Skin of body (tissue), 3 donors: ENCODE measurements at places on chromosomes 11 and 22. TPM values are rescaled to one million over a fixed set of nuclear protein-coding genes. Genes with fewer than 3 reads are reported as not detected.

DNA sequence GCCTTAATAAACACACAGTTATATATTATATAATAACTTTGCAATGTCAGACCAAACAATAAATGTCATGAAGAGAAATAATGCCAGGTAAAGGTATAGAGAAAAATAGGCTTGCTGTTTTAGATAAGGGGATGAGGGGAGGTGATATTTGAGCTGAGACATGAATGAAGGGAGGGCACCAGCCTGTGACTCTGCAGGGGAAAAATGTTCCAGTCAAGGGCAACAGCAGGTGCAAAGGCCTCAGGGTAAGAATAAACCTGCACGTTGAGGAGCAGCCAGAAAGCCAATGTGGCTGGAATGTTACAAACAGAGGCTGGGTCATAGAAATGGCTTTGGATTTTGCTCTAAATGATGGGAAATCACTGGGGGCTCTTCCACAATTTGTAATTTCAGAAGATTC is 519.6 kb downstream of the SOX6 start:
- no peak for DNase-seq

GRCh38 chr11:86182976-86183584 is 61.5 kb upstream of the EED start:
- no peak for DNase-seq

DNA sequence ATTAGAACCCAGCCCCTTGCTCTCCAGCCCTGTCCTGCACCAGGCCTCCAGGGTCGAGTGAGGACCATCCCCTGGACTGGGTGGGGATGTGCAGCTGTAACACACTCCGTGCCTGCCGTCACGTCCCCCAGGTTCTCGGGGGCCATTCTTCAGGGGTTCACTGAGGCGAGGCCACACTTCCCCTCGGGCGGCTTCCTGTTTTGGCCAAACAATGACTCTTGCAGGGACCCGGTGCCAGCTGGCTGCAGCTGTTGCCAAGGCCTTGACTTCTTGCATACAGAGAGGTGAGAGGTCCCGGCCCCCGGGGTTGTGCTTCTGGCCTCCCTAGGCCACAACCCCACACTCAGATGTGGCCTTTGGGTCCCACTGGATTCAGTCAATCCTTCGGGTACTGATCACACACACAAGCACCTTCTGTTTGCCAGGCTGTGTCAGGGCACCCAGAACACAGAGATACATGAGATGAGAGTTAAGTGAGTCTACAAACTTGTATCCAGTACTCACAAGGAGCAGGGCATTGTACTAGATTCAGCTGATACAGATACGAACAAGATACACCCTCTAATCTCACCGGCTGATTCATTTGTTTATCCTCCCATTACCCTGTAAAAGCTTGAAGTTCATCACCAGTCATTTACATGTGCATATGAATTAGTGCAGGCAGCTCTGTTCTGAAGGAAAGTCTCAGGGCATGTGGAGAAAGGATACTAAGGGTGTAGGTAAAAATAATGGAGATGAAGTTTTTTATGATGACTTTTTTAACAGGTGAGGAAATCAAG is 32.9 kb downstream of the LRRC32 start:
- no peak for DNase-seq

The MB gene
- total RNA-seq: 21.4 TPM

The PRSS23 gene
- 22.1 TPM for total RNA-seq

The SPTBN2 gene
- 73.2 TPM for total RNA-seq

The USP2 gene
- 7.0 TPM for total RNA-seq

DNA sequence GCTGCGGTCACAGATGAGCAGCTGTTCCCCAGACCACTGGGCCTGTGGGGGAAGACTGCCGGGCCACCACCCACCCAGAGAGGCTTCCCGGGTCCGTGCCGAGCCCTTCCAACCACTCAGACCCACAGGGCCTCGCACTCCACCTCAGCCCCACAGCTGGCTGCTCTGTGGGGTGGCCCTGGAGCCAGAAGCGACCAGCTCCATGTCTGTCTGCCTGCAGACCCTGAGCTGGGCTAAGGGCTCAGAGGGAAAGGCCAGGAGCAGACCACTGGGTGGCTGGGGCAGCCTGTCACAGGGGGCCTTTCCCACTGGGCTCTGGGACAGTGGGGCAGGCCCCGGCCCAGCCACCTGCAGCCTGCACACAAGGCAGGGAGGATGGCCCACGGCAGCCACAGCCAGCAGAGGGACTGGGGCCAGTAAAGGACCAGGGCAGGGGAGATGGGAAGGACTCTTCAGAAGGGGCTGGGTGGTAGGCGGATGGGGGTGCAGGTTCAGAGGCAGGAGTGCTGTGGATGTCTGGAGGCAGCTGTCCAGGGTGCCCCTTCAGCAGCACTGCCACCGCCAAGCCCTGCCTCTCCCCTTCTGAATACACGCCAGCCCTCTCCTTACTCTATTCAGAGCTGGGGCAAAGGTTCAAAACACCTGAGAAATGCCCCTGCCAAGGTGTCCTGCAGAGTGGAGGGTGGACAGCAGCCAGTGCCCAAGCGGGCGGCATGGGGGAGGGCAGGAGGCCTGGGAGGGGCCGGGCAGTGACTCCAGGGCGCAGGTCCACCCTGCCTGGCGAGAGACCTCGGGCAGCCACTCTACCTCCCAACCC is 32.2 kb downstream of the GNB1L start:
- no peak for DNase-seq

DNA sequence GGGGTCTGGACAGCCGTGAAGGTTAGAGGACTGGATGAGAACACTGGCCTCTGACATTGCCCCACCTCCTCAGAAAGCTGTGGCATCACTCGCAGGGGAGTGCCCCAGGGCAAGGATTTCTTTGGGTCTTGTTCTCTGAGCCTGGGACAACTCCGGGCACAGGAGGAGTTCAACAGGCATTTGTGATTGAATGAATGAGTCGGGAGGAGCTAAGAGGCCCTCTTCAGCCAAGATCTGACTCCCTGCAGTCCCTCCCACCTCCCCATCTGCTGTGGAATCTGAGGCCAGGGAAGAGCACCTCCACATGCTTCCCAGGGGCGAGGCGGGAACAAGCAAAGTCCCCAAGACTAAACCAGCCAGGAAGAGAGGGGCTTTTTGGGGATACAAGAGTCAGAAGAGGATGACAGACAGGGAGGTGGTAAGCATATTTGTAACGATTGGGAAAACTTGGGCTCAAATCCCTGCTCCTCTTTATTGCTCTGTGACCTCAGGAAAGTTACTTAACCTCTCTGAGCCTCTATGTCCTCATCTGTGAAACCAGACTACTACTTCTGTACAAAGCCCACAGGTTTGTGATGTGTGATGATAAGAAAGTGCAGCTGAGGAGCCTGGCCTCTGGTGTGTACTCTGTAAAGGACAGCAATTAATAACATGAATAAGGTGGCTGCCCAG is 6.4 kb downstream of the TP53I11 start:
- DNase-seq: no peak

GRCh38 chr11:9138612-9139579 is 47.5 kb upstream of the SCUBE2 start:
- DNase-seq: peak; percentile 24

DNA sequence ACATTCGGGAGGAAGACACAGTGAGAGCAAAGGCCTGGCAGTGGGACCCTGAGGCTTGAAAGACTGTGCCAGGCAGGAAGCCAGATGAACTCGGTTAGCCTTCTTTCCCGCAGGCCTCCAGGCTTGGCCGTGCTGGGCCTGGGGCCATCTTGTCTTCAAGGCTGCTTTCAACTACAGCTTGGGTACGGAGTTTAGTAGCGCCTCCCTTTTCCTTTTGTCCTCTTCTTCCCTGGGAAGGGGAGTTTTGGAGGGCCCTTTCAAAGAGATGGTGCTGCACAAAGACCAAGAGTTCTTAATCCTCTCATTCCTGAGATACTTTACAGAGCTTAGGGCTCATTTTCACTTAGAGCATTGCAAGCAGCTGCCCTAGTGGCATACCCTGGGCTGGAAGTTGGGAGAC is 87.5 kb downstream of the TP53I11 start:
- no peak for DNase-seq

The BTBD18 gene
- total RNA-seq: not detected

The FGF4 gene
- total RNA-seq: not detected

The HEPACAM gene
- 3.6 TPM for total RNA-seq

The NPAS4 gene
- total RNA-seq: 2.7 TPM

The CLDN5 gene
- total RNA-seq: 47.5 TPM

DNA sequence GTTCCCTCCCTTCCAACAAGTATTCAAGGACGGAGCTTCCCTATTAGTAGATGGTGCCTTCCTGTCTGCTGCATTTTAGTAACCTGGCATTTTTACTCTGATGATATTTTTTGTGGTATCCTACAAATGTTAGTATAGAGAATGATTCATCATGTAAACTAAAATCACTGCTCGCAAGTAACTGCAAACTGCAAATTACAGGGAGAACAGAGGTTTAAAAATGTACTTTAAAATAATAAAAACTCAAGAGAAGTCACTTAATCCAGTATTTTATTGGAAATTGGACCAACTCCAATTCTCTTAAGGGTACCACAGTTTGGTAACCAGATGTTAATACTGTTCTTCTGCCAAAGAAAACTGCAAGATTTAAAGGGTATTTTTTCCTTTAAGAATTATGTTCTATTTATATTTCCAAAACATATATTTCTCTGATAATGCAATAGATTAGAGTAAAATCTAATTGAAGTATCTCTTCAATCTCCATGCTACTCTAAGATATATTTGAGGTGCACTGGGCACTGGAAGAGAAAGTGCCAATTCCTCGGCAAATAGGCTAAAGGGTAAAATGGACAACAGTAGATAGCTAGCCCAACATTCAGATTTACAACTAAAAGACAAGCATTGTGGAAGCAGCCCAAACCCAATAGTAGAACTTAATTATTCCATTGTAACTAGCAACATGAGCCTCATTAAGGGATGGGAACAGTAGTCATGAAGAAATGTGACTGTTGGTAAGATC is 298.0 kb downstream of the TTC28 start:
- DNase-seq: no peak

DNA sequence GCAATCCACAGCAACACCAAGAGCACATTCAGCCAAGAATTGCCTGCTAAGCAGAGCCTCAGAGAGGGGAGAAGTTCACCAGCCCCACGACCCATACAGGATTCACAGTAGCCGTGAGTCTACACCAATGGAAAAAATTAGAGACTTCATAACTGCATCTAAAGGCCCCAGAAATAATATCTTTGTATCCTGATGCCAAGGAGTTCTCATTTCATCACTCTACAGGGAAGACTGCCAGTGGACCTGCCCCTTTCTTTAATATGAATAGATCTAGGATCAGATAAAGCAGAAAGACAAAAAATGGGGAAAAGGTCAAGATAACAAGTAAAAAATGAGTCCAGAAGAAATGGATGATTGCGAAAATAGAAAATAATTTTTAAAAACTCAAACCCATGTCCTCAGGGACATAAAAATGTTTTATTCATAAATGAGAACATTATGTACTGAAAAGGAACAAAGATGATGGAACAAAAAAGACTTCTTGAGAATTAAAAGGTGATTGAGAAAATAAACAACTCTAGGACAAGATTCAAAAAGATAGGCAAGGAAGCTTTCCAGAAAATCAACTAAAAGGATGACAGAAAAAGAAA is 9.5 kb downstream of the APOL3 start:
- peak; percentile 32 for DNase-seq

GRCh38 chr11:129375751-129376657 is at the start of gene BARX2:
Gene BARX2 (plus strand): TSS chr11:129375848. CDS start chr11:129376036, 188 bp downstream.
- DNase-seq: no peak

- no peak for DNase-seq
Observed at GRCh38 chr11:119051440-119052162, 5.4 kb downstream of the HYOU1 start.

DNA sequence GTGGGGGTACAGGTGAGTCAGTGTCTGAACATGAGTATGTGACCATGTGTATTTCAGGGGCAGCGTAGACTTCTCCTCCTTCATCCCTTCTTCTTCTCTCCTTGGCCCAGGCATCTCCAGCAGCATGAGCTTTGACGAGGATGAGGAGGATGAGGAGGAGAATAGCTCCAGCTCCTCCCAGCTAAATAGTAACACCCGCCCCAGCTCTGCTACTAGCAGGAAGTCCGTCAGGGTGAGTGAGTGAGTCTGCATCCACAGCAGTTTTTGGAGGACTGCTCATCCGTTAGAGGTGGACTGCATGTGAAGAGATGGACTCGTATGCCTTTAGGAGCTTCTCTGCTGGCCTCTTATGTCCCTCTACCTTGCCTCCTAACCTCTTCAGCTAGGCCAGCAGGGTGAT is 15.6 kb downstream of the TUB start:
- no peak for DNase-seq

The UQCC3 gene
- total RNA-seq: 5.6 TPM

GRCh38 chr22:44714703-44715350 is 12.8 kb downstream of the PRR5 start:
- DNase-seq: no peak

The HBB gene
- 2,108 TPM for total RNA-seq

DNA sequence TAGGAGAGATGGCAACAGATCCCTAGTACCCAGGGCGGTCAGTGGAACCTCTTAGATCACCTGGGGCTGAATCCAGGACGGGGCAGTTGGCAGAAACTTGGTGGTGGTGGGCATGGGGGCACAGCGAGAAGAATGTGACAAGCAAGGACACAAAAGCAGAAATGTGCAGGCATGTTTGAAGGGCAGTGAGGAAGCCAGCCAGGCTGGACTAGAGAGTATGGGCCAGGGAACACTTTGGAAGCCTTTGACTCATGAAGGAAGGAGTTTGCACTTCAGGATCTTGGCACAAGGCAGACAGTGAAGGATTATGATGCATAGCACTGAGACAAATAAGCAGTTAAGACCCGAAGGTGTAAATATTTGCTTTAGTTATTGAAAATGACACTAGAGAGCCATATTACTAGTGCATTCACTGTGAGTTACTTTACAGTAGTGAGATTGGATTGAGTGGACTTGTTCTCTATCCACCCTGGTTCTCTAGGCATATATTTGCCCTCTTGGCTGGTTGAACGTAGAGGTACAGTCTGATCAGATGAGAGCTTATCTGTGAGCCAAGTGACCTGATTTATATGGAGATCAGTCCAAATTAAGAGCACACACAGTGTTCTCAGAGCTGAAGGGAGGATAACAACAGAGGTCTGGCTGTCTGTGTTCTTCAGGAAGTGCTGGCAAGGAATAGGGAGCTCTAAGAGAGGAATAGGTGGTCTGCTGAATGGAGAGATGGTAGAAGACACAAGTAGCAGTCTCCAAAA is 210.4 kb downstream of the SNX19 start:
- no peak for DNase-seq

DNA sequence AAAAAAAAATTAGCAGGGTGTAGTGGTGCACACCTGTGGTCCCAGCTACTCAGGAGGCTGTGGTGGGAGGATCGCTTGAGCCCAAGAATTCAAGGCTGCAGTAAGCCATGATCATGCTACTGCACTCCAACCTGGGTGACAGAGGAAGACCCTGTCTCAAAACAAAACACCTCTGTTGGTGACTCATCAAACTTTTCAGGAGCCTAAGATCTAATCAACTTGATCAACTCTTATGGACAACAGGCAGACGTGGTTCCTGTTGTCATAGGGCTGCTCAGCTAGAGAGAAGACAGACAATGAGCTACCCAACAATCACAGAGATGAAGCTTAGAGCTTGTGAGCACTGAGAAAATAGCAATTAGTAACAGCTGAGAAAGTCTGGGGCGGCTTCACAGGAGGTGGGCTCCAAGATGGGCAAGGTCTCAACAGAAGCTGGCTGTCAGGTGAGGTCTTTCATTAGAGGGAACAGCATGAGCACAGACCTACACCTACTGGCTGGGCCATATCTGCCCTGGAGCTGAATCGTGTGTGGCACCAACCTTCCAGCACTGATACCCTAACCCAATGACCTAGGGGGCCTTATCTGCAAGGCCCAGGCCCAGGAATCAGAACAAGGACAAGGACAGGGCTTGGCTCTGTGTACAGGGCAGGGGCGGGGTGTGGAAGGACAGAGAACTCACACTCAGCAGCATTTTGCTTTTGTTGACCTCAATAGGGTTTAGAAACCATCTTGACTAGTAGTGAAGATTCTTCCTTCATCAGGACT is 7.2 kb upstream of the UCP3 start:
- no peak for DNase-seq

- DNase-seq: no peak
Observed at GRCh38 chr11:58829786-58830185, 14.7 kb downstream of the GLYATL2 start.
